Activated CD4-positive, alpha-beta T cell treated with anti-CD3 and anti-CD28 coated beads for 4 hours (primary cell): ENCODE measurements at places on chromosomes 7 and 10.

- no peak for DNase-seq
These were observed 21.3 kb upstream of the HERPUD2 start for GRCh38 chr7:35716038-35716803.

DNA sequence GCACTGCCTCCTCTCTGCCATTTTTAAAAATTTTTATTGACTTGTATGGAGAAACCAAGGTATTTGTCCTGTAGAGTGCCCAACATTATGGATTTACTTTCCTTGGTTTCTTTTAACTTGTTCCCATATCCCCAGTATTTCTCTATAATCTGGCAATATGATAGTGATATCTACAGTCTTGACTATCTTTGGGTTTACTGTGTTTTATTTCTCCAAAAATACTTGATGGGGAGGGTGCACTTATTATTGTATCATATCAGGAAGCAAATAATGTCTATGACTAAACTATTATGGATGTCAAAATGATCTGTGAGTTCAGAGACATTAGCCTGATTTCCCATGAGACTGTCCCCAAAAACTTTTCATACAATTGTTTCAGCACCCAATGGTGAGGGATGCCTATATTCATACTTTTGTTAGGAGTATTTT is 6.6 kb downstream of the TFPI2 start:
- DNase-seq: no peak

DNA sequence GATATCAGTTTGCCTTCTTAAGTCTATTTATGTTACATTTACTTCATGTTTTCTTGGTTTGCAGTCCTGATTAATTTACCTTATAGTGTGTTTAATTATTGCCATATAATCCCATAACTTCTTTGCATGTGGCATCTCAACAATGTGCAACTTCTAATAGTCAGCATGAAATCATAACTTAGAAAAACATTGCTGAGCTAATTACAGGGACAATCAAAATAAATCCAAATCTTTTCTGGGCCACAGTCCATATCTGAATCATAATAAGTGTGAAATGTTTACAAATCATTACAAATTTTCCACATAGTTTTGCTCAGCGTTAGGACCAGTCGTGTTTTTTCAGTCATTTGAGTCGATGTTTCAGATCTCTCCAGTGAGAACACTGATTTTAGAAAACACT is 29.1 kb upstream of the CABCOCO1 start:
- no peak for DNase-seq

DNA sequence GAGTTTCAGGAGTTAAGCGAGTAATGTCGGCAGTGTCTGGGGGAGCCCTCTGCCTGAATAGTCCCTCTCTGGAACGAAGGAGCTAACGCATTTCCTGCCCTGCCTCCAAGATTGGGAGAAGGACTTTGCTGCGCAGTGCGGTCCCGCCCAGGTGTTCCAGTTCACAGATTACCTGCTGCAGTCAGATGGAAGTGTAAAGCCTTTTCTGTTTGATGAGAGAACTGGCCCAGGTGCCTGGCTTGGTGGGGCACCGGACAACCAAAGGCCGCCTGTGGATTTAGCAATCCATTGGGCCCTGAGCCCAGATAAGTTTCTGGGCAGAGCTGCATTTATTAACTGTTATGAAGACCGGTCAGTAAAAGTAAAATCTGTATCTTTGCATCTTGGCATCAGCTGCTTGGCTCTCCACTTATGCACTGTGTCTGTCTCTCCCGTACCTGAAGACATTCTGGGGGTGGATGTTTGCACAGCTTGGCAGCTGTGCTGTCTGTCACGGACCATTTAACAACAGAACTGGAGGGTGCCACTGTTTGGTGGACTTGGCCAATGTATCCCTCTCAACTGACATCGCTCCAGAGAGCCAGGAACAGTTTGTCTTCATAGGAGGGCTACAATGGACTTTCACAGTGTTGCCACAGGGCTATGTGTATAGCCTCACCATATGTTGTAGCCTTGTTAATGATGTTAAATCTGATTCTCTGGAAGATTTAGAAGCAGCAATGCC is 654.7 kb upstream of the ZWINT start:
- DNase-seq: no peak

DNA sequence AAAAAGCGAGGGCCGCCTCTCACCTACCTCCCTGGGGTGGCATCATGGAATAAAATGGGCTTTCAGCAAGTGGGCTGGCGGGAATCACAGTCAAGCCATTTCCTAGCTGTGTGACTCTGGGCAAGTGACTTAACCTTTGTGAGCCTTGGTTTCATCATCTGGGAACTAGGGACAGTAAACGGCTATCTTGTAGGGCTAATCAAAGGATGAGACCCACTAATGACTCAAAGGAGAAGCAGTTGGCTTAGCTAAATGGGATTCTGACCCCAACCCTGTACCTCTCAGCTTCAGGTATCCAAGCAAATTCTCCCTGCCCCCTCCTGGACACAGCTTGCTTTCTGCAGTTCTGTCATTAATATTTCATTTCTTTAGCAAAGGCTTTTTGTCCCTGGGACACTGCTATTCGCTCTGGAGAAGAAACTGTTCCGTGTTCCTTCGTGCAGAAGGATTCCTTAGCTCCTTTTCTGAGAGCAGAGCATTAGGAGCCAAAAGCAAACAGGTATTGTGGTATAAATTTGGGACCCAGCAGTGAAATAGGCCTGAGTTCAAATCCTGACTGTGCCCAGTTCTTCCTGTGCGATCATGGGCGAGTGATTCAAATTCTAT is 25.9 kb downstream of the TRIM8 start:
- no peak for DNase-seq

DNA sequence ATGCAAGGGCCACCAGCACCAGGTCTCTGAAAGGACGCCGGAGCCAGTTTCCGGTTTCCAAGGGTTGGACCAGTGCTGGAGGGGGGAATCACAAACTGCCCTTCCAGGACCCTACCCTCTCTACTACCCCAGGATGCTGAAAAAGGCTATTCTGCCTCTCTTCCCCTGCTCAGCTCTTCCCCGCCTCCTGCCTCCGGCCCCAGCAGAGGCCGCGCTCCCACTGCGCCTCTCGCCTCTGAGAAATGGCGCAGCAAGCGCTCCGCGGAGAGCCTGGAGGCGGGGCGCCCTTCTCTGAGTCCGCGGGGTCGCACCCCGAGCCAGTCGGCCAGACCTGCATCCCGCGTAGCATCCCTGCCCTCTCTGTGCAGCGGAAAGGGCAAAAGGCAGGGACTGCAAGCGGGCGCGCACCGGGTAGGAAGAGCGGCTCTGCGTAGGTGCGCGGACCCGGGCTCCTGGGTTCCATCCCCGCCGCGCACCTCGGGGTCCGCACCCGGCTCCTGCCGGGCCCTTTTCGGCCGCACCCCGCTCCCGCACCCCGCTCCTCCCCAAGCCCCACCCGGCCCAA is 476 bp upstream of the RET start:
- no peak for DNase-seq

DNA sequence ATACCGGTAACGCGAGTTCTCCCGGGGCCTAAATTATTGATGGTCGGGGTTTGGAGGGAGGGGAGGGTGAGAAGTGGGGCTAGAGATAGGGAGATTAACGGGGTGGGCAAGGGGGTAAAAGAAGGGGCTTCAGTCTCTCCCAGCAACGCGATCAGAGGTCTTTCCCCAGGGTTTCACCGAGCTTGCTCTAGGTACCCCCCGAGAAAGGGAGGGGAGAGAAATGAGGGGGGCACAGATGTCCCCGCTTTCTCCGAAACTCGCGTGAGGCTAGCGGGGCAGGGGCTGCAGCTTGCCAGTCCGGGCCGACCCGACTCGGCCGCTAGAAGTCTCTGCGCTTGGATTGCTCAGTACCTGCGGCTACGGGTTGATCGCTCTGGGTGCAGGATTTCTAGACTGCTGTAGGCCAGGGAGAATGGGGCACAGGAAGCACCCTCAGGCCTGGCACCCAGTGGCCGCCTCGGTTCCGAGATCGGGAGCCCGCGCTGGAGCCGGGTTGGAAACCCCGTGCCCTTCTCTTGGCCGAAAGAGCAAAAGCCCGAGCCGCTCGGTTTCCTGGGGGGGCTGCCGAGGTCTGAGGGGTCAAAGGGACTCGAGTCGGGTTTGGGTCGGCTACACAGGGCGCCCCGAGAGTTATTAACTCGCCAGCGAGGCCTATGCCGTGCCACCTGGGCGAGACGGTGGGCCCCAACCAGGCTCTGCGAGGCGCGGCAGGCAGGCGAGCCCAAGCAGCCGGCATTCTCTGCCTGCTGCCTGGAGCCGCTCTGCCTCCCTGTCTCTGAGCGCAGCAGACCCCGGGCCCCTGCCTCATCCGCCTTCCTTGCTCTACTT is 3.1 kb downstream of the PAX2 start:
- DNase-seq: no peak

- DNase-seq: no peak
These were observed 102.3 kb downstream of the DYNC2I1 start for GRCh38 chr7:158958618-158959017.

GRCh38 chr10:28681291-28681763 is 4.0 kb downstream of the BAMBI start:
- DNase-seq: no peak

GRCh38 chr7:124250297-124251034 is 217.6 kb upstream of the TMEM229A start:
- no peak for DNase-seq

DNA sequence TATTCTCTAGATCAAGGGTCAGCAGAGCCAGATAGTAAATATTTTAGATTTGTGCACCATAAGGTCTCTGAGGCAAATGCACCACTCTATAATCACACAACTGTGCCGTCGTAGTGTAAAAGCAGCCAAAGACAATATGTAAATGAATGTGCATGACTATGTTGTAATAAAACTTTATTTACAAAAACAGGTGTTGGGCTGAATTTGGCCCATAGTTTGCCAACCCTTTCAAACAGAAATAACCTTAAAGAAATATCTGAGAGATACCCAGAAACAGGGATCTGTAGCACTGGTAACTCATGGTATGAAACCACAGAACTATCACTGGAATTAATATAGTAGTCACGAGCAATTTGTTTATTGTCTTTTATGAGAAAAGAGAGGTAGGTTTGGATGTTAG is 86.0 kb downstream of the ARID5B start:
- DNase-seq: no peak

- DNase-seq: no peak
These were observed 24.8 kb upstream of the FAM171A1 start for GRCh38 chr10:15395935-15396334.

DNA sequence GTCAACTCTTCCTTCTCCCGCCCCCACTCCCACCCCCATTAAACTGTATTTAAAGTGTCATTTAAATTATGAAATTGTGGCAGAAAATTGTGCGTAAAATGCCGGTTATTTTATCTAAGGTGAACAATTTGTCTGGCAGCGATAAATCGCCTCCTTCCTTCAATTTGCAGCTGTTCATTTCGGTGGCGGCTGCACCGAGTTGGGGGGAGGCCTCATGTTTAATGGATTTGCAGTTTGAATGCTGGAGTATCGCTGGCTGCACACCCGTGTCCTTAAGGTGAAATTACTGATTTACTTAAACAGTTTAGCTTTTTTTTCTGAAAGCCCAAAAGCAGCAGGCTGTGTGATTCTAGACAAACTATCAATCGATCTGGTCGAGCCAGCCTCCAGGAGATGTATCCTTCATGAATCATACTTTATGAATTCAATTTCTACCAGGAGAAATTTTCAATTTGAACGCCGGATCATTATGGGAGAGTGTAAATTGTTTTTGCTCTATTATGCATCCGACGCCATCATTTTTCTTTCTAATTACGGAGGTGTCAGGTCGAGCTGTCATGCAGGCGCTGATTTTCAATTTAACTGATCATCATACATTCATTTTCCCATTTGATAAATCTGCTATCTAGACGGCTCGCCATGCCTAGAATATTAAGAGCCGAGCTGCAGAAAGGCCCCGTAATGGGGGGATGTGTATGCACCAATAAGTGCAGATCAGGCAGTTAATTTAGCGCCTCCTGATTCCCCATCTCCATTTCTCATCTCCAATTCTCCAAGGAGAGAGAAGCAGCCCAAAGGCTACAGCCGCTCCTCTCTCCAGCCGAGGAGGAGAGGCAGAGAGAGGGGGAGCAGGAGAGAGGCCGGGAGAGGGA is 6.5 kb downstream of the UNCX start:
- DNase-seq: no peak

DNA sequence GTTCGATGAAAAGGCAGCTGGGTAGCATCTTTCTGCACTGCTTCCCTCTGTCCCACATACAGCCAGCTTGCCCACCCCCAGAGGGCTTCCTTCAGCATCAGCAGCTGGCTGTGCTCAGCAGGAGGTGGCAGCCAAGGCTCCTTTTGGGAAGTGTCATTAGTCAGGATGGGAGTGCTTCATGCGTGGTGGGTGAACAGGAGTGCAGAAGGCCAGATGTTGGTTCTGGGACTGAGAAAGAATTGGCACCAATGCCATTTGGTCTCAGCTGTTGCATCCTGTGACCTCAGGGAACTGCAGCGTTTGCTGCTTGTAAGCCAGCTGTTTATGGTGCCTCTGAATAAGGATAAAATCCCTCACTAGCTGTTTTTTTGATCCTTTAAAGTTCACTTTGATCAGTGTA is 131.1 kb upstream of the SORCS3 start:
- no peak for DNase-seq

- no peak for DNase-seq
These were observed 23.2 kb upstream of the ICA1 start for GRCh38 chr7:8285155-8285554.

DNA sequence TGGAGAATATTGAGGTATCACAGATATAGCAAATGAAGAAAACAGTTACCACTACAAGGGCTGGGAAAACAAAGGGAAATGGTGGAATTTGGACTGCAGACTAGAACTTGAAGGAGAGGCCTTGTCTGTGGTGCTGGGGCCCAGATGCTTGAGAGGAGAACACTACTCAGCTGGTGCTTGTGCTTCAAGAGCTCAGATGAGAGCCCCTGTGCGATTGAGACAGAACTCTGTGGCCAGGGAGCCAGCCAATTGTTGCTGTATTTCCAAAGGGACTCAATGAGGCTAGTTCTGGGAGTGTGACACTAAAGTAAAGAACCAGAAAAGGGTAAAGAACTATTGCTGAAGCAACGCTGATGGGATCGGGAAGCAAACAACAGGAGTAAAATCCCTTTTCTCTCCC is 406.5 kb upstream of the SEMA3D start:
- no peak for DNase-seq

GRCh38 chr10:75407713-75408508 is 6.3 kb upstream of the ZNF503 start:
- no peak for DNase-seq

GRCh38 chr10:24569828-24570657 is 153.6 kb downstream of the ARHGAP21 start:
- DNase-seq: no peak

GRCh38 chr7:92609921-92610518 is 19.8 kb upstream of the FAM133B start:
- DNase-seq: no peak

DNA sequence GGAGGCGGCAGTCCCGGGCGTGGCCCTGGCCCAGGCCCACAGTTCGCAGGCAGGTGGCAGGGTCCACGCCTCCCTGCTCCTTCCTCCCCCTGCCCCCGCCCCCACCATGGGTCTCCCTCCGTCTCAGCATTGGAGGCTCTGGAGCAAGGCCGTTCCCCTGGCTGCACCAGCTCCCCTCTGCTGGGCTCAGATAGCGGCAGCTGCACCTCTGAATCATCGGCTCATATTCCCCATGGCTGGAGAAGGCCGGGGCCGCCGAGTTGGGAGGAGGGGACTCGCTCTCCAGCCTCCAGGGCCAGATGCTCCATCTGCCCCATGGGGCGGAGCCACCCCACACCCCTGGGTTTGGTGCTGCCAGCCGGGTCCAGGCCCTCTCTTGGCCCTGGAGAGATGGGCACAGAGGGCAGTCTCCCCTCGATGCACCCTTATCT is 145.0 kb downstream of the ELFN1 start:
- no peak for DNase-seq

- DNase-seq: no peak
These were observed 36.3 kb upstream of the PDK4 start for GRCh38 chr7:95632609-95633008.

- DNase-seq: no peak
These were observed 118.0 kb upstream of the PITRM1 start for GRCh38 chr10:3290550-3290949.

- DNase-seq: peak; percentile 77
These were observed 7.3 kb downstream of the FGFBP3 start for GRCh38 chr10:91901784-91902677.
